ENCODE measurements at places on chromosomes 2 and 18.

DNA sequence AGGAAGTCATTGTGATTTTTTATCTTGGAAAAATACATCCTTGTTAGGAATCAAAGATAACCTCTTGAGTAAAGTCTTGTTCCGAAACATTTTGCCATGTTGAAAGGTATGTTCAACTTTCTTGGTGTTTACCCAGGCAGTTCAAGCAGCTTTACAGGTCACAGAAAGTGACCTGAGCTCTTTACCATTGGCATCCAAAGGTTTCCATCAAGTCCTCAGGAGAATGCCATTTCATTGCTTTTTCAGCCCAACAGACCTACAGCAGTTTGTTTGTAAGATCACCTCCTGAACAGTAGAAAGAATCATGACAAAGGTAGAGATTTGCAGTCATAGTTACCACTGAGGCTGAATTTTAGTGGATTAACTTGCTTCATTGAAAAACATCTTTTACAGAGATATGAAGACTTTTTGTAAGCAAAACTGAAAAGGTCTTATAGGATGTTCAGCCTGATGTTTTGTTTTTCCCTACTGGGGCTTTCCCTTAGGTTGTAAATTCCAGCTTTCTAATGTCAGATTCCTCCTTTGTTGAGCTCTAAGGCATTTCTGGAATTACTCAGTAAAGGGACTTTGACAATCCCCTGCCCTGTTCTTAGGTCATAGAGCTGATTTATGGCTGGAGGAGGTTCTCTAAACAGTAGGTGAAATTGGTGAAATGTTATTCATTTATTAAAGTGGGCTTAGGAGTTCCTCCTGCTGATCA is 236.8 kb upstream of the RBMS1 start:
- no peak for DNase-seq

- DNase-seq = no peak
Measured at GRCh38 chr18:4870177-4870773, 326.8 kb downstream of the AKAIN1 start.

GRCh38 chr2:121709776-121710469 is 26.8 kb downstream of the NIFK start:
- no peak for DNase-seq

DNA sequence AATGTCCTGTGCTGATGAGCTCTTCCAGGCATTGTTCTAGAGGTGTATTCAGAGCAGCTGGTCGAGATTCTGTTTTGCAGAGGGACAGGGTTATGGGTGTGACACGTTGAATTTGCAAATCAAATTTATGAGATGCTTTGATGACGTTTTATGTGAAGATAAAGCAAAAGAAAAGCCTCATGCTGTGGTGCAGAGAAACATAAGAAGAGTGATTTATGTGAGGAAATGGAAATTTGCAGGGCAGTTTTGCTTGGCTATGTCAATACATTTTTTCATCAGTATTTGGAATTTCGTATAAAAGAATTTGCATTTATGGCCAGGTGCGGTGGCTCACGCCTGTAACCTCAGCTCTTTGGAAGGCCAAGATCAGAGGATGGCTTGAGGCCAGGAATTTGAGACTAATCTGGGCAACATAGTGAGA is 36.4 kb downstream of the TSN start:
- no peak for DNase-seq

DNA sequence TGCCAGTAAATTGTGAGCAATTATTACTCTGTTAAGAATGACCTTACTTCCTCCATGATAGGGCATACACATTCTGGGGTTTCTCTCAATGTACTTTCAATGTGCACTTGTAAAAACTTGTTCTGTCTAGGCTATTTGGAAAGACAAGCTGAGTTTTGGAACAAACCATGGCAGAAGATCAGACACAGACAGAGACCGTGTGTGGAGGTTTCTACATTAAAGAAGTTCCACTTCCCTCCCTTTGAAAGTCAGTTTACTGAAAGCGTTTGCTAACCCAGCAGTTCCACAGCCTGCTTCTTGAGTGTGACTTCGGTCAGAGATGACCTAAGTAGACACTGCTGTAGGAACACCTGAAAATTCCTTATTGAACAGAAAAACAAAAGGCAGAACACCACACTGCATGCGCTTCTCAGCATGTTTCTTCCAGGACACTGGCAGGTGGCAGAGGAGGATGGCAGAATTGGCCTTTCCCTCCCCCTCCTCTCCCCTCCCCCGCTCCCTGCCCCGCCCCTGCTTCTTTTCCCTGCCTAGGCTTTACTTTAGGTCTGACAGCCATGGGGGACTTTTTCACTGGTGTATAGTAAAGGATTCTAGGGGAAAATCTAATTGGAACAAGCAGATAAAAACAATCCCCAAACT is 109.8 kb downstream of the NOL10 start:
- no peak for DNase-seq

- DNase-seq = no peak
Measured at GRCh38 chr2:133516405-133517026, 51.7 kb downstream of the NCKAP5 start.

DNA sequence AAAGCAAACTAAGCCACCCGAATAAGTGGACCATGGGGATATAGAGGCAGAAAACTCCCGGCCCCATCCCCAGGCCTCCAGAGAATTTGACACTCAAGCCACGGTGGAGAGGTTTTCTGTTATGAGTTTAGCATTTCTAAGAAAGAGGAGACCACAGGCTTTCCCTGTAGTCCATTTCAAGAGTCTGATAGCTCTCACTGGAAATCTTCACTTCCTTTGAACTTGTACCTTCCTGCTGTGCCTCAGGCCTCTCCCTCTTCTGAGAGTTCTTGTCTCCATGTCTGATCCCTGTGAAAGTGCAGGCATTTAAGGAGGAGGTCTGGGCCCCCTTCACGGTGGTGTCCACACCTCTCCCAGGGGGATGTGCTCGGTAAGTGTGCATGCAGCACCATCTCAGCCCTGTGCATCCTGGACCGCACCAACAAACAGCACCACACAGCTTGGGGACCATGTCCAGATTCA is 113.7 kb downstream of the BCL2 start:
- DNase-seq = peak; percentile 17

DNA sequence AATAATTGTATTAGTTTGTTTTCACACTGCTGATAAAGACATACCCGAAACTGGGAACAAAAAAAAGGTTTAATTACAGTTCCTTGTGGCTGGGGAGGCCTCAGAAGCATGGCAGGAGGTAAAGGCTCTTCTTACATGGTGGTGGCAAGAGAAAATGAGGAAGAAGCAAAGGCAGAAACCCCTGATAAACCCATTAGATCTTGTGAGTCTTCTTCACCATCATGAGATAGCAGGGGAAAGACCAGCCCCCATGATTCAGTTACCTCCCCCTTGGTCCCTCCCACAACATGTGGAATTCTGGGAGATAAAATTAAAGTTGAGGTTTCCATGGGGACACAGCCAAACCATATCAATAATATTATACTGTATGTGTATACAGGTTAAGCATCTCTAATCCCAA is 73.3 kb upstream of the CABLES1 start:
- no peak for DNase-seq
